ENCODE measurements at places on chromosomes 5 and 9.

DNA sequence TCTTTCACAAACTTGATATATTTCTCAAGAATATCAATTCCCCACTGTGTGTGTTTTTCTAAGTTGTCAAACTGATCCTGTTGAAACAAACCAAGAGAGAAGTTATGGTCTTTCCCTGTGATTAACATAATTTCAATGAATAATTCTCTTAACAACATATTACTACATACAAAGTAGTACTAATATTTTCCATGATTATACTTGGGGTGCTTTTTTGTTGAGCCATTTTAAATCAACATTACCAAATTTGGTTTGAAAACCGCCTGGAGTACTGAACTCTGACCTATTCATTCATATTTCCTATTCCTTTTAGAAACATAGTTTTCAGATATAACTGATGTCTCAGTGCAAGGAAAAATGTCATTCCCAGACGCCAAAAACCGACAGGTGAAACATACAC is 48.1 kb downstream of the FNBP1 start:
- DNase-seq = no peak

- DNase-seq = no peak
These were observed 66.9 kb downstream of the DCP2 start for GRCh38 chr5:113043491-113043931.

- no peak for DNase-seq
These were observed 1.2 kb downstream of the PURA start for GRCh38 chr5:140115186-140115500.

GRCh38 chr5:59115345-59115744 is 532.5 kb downstream of the RAB3C start:
- no peak for DNase-seq

- DNase-seq = no peak
These were observed 5.4 kb upstream of the P4HA2 start for GRCh38 chr5:132233081-132233480.

DNA sequence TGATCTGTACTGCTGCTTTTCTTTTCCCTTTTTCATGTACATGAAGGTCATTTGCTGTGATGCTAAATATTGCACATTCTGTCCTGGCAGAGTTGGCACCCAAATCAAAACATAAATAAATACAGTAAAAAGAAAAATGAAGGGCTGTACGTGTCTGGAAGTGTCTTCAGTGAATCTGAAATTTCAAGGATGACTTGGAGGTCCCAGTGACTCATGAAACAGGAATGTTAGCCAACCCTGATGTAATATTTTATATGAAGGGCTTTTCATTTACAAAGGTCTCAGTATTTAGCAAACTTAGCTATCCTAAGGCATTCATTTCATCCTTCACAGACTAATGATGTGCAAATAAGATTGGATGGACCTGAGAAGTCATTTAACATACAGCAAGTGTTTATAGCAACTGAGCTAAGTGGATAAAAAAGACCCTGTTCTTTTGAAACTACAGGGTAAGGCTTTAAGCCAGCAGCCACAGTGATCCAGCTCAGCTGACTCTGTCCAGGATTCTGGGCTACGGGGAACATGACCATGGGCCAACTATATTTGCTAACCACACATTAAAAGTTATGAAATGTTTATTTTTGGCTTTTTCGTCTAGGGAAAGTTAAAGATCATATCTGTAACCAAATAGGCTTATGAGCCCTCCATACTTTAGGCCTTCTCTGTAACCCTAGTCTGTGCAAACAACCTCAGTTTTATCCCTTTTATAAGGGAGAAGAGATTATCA is 104.0 kb upstream of the DMRTA1 start:
- no peak for DNase-seq

DNA sequence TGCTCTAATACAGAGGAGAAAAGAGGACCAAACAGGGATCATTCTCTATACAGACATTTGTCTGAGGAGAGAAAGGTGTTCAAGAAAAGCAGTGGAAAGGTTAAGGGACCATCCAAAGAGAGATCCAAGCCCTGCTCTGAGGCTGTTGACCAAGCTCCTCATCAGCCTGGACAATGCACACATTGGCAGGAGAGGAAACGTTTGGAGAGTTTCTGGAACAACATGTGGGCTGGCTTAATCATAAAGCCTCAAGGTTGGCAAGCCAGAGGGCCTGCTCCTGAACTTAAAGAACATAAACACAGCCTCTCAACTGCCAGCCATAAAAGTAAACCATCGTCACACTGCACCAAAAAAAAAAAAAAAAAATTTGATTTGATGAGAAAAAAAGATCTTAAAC is 184.4 kb upstream of the SLC12A2 start:
- no peak for DNase-seq

- DNase-seq = no peak
These were observed 382.9 kb upstream of the RFX3 start for GRCh38 chr9:3908731-3909130.

DNA sequence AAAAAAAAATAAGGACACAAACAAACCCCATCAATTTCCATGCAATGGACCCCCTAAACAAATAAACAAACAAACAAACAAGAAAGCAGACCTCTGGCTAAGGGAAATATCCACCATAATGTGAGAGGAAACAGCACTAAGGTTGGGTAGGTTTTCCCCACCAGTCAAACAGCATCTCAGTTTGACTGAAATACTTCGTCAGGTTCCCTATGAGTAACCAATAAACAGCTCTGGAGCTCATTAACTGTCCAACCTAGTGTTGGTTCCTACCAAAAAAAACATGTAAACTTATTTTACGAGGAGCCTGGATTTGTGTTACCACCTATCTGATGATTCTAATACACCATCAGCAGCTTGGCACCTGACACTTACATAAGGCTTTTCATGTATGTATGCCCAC is 198.5 kb upstream of the TARS1 start:
- DNase-seq = no peak

DNA sequence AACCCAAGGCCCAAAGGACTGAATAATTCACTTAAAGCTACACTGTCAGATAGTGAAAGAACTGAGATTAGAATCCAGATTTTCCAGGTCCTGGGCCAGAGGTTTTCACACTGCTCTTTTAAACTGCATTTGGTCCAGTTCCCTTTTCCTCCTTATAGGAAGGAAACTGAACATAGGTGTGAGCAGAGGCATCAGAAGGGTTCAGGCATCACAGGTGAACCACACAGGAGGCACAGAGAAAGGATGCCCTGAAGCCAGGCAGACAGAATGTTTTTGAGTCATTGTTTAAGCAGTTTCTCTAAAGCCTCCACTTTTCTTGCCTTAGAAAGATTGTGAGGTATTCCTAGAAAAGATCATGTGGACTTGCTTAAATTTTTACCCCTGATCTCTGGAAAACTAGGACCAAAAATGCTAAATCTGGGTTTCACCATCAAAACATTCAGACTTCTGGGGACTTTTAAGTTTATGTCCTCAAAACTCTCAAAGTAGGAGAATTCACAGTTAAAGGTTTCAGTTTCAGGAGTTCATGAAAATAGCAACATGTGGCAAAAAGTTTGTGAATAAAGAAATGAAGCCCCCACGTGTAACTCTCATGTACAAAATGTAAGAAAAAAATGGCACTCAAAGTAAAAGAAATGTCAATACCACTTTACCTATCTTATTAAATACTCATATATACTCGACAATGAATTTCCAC is 386.1 kb downstream of the NTRK2 start:
- DNase-seq = no peak

DNA sequence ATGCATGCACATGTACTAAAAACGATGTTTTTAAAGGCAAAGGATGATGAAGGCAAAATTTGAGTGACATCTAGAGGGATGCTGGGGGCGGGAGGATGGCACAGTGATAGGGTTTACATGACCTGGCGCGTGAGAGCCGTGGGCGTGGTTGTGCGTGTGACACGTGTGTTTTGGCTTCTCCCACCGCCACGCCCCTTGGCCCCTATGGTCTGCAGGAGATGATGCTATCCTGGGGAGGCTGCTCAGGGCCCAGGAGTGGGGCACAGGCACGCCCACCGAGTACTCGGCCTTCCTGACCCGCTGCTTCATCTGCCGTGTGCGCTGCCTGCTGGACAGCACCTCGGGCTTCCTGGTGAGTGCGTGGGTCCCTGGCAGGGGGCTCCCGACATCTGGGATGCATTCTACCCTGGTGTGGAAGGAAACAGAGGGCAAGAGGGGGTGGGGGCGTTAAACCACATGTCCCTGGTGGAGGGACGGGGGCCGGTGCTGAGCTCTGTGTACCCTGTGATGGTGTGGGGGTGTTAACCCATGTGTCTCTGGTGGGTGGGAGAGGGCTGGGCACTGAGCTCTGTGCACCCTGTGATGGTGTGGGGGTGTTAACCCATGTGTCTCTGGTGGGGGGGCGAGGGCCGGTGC is 19.2 kb upstream of the EXOC3 start:
- no peak for DNase-seq

DNA sequence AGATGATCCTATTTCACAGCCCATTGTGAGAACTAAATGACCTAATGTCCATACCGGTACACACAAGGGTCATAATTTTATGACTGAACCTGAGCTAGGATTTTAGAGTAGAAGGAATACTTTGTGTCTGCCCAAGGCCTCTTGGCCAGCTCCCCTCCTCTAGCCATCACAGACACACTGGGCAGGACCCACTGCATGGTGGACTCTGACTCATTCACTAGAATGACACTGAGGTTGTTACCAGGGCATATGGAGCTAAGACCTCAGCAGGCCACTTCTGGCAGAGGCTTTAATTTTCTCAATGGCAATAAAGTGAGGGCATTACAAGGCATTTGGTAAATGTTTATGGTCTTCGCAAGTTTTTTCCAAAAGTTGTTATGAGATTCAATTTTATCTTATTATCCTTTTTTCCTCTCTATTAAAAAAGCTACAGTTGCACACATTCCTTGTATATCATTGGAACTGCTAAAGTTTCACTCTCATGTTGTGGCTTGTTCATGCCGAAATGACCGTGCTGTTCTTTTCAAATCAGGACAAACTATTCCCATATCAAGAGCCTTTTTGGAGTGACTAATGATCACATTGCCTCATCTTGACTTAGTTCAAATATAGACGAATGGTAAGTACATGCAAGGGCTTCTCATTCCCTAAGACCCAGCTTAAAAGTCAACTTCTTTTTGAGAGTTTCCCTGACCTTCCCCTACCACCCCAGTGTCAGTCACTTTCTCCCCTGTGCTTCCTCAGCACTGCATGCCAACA is 595.7 kb downstream of the ACTL7B start:
- DNase-seq = no peak

GRCh38 chr9:98584059-98584458 is 124.7 kb downstream of the GABBR2 start:
- DNase-seq = no peak

DNA sequence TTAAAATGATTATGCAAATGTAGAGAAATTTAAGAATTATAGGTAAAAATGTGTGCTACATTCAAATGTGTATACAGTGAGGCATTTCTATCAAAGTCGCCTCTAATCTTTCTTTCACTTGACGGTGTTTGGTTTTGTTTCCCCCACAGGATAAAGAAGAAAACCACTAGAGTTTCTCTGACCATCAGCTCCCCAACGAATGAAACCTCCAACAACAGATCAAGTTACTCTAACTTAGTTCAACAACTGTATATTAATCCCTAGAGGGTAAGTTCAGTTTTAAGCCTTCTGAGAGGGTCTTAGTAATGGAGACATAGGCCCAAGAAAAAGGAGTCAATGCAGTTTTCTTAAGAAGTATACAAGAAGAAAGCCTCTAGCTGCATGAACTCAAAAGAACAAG is 11.5 kb upstream of the MYOT start:
- no peak for DNase-seq

- DNase-seq = no peak
These were observed 23.3 kb downstream of the TMEM171 start for GRCh38 chr5:73143716-73144115.

DNA sequence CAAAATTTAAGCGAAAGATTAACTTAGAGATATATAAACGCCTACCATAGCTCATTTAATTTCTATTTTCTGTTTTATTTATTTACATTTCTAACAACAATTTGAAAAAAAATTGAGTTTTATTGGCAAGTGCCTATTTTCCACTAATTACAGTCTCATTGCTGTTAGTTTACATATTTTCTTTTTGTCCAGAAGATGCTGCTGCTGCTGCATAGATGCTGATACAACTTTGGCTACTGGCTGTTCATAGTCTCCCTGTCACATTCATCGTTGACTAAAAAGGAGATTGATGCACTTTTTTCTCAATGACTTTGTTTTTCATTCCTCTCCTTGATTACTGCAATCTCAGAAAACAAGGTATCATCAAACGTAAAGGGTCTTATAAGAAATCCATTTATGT is 235.4 kb downstream of the CDH9 start:
- no peak for DNase-seq

- DNase-seq = no peak
These were observed 104.6 kb upstream of the LRRTM2 start for GRCh38 chr5:138979684-138980280.

GRCh38 chr5:137486707-137487106 is 12.4 kb downstream of the SPOCK1 start:
- DNase-seq = peak; percentile 70

- DNase-seq = no peak
These were observed 485.0 kb downstream of the TAF11L14 start for GRCh38 chr5:18119156-18119785.

GRCh38 chr5:78747705-78748359 is 99.3 kb upstream of the LHFPL2 start:
- DNase-seq = peak; percentile 88

DNA sequence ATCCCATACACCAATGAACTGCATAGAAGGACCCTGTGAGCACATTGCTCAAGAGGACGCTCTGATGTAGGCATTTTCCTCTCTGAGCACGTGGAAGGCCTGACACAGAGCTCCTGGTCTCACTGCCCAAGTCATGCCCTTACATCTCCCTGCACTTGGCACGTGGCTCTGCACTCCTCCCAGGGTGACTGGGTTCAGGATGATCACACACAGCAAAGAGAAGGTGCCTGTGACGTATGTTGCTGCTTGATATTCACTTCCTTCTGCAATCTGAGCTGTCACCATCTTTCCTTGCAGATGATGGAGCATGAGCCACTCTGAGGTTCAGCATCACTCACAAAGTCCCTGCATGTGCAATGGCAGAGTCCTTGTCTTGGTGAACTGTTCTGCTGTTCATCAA is 125.2 kb downstream of the FSTL4 start:
- no peak for DNase-seq

- DNase-seq = no peak
These were observed 73.1 kb downstream of the BASP1 start for GRCh38 chr5:17290540-17290974.

DNA sequence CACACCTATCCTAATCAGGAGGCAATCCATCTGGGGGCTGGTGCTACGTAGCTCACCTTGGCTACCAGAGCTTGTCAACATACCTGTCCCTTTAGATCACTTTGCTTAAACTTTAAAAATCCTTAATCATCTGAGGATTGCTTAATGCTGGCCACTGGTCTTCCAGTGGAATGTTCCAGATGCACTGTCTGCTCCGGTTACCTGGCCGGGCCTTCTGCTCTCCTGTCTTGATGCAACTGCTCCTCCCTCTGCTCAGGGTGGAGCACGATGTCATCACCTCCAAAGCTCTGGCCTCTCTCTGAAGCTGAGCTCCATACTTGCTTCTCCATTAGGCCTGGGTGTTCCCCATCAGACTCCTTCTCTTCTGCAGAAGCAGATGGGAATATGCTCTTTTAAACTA is 106.5 kb upstream of the OTULINL start:
- no peak for DNase-seq

DNA sequence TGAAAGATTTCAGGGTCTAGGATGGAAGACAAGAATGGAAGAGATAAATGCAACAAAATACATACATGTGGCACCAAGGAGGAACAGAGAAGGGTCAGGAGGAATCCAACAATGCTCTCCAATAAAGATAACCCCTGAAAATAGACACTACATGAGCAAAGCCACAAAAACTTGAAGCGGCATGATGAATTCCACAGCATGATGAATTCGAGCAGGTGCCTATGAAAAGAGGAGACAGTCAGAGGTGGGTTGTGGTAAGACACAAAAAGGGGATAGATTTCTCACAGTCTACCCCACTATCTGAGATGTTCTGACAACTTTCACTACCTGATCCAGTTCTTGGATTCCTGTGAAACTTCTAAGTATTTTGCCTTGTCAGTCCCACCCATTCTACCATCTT is 81.5 kb upstream of the PAPPA start:
- DNase-seq = no peak
